ENCODE measurements at places on chromosomes 6 and 20.

GRCh38 chr6:35468980-35469750, 964 bp downstream of the RPL10A start:
- no peak for DNase-seq

GRCh38 chr6:106980926-106981325, 6.4 kb upstream of the CD24 start:
- DNase-seq: no peak

DNA sequence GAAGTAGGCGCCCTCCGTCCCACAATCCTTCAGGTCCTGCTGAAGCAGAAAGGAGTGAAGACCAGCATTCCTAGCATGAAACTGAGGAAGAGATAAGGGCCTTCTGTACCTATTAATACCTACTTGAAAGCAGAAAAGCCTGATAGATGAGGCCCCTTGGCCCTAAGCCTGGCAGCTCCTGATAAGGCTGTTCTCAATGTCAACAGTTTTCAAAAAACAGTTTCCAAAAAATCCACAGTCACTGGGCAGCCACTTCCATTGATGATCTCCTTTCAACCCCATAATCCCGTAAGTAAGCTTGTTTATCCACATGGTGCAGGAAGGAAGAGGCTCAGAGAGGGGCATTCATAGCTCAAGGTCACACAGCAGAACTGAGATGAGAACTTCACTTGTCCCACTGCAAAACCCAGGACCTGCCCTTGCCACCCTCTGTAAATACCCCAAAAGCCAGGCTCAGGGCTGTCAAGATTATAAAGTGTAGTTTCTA, 2.8 kb upstream of the E2F1 start:
- DNase-seq: no peak

GRCh38 chr6:169592558-169592957, 109.3 kb downstream of the WDR27 start:
- DNase-seq: no peak

- DNase-seq: no peak
Observed at GRCh38 chr6:115976321-115976870, 84.3 kb downstream of the FRK start.

GRCh38 chr20:12970372-12970821, 38.4 kb upstream of the SPTLC3 start:
- no peak for DNase-seq

DNA sequence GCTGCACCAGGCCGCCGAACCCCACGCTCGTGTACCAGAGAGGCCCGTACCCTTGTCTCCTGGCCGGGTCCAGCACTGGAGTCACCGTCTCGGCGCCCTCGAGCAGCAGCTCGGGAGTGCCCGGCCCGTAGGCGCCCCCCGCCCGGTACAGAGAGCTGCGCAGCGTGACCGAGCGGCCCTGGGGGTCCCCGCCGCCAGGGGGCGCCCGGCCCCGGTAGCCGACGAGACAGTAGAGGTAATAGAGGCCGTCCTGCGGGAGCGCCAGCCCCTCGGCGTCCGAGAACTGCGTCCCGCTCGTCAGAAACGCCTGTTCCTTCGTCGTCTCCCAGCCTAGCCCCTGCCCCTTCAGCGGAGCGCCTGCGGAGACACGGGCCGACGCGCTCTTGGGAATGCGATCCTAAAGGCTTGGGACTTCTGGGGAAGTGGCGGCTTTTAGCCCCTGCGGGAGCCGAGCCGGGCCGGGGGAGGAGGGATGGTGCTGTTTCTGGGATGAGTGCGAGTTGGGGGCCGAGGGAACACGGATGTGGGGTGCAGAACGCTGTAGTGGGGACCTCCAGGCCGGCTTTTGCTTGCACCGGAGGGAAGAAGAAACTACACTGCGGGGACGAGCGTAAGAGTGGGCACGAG, 1.3 kb downstream of the LTB start:
- DNase-seq: peak; percentile 95

DNA sequence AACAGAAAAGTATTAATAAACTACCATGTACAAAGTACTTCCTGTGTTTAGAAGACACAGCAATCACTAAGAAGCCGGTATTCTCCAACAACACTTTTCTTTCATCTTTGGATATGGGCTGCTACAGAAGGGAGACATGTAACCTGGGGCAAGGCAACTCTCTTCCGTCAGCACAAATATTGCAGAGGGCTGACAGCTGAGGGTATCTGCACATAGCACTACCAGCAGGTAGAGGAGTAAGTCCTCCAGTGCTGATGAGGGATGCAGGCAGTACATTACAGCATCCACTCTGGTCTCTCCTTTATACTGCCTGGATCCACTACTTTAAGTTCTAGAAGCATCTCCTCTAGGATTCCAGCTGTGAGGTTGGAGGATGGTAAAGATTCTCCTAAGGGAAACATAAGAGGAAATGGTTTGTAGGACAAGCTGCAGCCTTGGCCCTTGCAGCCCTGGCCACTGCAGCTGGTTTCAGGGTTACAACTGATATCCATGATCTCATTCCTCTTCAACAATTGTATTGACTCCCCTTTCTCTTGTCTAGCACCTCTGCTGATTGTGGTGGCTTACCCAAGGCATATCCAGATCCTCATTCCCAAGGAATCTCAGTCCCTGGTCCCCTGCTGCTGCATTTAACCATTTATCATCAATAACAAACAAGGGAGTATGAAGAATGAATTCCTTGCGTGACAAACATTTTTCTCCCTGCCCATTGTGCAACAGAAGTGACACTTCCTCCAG, 110.7 kb upstream of the ADGRF1 start:
- no peak for DNase-seq

DNA sequence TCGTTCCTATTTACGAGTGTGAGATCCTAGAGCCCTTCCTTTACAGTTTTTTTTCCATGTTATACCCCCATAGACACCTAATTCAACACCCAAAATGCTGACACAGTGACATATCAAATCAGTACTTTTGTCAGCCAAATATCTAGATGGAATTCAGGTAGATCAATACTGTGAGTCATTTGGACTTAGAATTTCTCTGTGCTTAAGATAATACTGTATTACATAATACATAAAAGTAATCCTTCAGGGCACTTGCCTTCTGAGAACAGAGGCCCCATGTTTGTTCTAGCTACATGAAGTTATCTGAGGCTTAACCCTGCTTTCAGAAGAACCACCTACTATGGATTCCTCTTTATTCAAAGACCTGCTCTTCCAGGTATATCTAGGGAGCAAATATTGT, 623.1 kb downstream of the PHF3 start:
- no peak for DNase-seq

DNA sequence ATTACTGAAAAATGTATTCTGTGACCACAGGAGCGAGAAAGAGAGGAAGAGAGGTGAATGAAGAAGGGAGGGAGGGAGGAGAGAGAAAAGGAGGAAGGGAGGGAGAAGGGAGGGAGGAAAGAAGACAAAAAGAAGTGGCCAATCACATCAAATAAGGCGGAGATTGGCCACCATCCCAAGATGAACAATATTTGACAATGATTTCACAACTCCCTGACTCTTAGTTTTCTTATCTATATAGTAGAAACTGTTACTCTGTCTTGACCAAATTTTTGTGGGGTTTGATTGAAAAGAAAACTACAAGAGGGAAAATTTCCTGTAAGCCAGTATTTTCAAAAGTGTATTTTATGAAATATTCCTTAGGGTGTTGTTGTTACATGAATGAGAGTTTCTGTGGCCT, 52.6 kb downstream of the FOXA2 start:
- no peak for DNase-seq

DNA sequence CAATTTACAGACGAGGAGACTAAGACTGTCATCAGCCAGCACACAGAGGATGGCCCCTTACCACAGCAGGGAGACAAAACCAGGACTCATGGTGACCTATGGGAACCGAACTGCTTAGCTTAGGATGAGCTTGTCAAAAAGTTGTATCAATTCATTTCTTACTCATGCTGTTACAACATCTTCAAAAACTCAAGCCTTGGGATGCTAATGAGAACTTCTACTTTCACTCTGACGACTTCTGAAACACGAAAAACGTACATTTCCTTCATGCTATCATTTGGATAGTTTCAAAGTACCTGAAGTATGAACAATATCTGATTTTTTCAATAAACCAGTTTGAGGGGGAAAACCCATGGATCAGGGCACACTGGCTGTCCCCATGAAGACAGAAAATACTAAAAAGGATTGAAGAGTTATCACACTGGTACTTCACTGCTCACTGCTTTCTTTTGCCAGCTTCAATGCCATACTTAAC, 31.9 kb downstream of the HIVEP2 start:
- no peak for DNase-seq

DNA sequence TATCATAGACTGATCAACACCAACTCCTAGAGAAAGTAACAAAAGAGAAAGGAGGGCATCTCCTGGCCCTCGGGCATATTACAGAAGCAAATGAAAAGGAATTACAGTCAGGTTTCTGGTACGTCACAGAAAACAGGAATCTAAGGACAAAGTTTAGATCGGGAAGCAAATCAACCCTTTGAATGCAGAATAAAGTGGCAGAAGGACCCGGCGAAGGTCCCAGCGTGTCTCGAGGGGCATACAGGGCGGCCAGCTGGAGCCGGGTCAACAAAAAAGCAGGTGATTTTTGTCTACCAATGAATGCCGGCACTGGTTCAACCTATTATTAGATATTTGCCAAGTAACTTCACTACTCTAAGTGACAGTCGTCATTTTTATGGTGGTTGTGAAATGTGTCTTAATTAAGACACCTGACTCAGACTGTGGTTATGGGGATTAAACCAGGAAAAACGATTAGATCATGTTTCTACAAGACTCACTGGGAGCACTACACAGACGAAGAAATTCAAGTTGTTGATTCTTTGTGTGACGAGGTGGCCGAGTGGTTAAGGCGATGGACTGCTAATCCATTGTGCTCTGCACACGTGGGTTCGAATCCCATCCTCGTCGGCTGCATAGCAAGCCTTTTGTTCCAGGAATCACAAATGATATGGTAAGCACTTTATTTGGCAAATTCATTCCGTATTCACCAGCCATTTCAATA, 12.4 kb upstream of the ZSCAN9 start:
- peak; percentile 75 for DNase-seq

DNA sequence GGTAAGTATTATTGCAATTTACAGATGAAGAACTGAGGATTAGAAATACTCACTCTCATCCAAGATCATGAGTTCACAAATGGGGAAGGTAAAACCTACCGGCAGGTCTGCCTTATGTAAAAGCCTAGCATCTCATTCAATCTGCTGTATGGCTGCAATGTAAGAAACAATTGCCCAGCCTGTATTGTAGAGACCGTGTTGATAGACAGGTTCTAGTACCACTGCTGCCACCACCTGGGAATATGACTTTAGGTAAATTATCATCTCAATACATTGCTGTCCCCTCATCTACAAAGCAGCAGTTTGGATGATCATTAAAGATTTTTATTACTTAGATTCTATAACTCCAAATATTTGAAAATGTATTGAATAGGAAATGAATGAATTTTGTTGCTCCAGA, 23.3 kb upstream of the ARHGAP18 start:
- no peak for DNase-seq

GRCh38 chr20:39916236-39916765, 772.7 kb downstream of the MAFB start:
- DNase-seq: no peak

DNA sequence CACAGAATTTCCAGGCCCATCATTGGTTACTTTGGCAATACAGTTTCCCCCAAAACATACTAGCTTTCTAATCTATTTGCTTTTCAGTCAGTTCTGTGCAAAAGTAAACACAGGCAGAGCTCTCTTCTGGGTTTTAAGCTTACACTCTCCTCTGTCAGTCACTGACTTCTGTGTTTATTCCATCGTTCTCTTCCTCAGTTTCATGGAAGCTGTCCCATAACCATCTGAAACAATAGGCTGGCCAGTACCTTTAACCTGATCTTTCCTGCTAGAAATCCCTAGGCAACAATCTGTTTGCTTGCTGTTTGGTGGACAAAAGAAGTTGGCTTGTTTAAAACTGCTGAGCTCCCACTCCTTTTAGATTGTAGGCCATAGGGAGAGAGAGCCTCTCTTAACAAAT, 431.5 kb downstream of the HACE1 start:
- DNase-seq: no peak

DNA sequence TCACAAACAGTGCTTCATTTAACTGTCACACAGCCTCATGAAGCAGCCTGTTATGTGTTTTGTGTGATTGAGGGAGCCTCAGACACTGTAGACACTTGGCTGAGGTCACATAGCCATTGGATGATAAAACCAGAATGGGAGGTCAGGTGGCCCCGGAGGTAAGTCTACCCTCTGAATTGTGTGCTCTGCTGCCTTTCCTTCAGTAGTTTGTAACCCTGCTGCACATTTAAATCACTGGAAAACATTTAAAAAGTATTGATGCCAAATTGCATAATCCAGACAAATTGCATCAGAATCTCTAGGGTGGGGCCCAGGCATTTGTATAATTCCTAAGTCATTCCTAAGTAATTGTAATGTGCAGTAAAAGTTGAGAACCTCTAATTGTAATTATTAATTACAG, 85.2 kb upstream of the ECI2 start:
- no peak for DNase-seq

DNA sequence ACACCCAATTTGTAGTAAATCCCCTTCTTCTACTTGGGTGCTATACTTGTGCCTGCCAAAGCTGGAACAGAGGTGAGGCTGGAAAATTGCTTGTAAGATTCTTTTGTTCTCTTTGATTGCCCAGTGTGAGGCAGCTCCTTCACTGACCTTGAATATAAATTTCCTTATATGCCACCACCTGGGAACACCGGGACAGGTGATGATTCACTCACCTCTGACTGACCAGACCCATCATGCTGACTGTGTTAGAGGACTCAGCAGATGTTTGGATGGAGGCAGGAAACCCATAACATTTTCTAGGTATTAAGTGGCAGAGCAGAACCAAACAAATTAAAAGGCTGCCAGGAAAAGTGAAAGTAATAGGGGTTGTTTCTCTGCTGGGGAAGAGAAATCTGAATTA, 120.9 kb downstream of the GRM1 start:
- no peak for DNase-seq

DNA sequence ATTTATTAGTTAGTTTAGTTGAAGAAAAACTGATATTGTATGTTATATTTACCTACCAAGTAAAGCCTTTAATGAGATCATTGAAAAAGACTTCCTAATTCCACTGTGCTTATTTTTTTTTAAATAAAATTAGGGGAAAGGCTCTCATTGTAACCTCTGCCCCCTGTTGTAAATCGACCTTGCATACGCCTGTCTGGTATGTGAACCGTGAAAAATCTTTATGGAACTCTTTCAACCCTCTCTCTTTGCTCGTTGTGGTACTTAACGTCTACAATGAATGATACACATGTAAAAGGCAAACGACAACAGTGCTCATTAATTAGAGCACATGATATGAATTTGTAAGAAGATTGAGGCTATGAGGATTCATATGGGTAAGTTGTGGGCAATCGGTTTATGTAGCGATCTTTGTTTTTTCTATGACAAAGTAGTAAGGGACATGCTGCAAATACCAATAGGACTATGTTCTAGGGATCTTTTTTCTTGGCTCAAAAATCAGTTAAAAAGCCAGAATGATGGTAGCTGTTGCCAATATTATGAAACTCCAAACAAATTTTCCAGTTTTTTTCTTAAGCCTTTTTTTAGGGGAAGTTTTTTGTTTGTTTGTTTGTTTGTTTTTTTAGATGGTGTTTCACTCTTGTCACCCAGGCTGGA, 119.0 kb upstream of the MCHR2 start:
- DNase-seq: no peak

All from activated naive CD8-positive, alpha-beta T cell treated with anti-CD3 and anti-CD28 coated beads, Interleukin-2, amount 50 U/mL, for 24 hours (primary cell).